Cardiac fibroblast (primary cell): ENCODE measurements at places on chromosomes 1 and 21.

DNA sequence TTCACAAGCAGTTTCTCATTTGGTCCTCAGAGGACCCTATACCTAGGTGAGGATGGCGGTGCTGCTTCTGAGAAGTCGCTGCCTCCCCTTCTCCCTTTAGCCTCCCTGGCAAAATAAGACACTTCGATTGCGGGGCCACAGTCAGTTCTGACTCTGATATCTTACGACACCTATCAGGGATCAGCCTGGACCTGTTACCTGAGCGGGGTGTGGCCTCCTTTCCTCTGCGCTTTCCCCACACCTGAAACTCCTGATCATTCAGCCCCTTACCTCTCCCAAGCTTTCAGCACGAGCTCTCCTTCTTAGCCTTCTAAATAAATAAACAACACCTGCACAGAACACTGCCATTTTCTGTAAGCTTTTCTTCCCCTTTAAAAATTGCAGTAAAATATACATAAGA is 24.6 kb upstream of the GPR137B start:
- DNase-seq: no peak

DNA sequence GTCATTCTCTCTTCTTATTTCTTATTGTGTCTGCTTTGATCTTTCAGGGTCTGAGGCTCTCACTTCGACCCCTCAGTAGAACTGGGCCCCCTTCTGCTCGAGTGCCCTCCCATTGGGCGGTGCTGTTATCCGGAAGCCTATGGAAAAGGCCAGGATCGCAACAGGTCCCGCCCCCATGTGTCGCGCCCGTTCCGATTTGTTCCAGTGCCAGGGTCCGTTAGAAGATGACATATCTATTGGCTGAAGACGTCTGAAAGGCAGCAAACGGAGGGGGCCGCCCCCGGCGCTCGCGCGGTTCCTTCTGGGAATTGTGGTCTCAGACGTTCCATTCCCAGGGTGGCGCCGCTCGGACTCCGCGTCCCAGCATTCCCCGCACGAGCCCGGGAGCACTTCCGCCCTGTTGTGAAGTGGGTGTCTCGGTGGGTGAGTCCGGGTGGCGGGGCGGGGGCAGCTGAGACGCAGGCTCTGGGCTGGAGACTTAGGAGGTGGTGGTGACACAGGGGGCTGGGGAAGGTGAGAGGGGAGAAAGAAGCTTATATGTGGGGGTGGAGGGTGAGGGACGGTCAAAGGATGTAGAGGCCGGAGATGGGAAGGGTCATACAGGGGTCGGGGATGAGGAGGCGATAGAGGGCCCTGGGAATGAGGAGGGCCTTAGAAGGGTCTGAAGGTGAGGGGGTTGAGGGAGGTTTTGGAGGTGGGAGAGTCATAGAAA is at the start of gene ZSCAN20:
Gene ZSCAN20, plus strand, starts transcription at position 377 of the 712 bp plus-strand sequence. CDS start 6,644 bp downstream, outside the sequence.
- DNase-seq: peak; percentile 99

- no peak for DNase-seq
Measured at GRCh38 chr1:169604781-169605560, 18.7 kb upstream of the F5 start.

GRCh38 chr1:245683676-245684075 is 528.9 kb downstream of the KIF26B start:
- DNase-seq: no peak

GRCh38 chr1:171611306-171611705 is 10.7 kb upstream of the MYOCOS start:
- DNase-seq: no peak

DNA sequence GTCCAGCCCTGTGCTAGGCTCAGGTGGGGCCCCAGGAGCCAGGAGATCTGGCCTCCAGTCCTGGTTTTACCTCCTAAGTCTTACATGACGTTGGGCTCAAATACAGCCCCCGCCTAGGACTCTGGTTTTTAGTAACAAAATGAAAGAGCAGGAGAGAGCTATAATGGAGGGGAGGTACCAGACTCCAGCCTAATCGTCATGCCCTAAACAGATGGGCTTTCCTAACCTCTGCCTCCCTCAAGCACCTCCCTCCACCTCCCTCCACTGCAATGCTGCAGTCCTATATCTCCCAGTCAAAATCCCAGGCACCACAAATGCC is 28.6 kb downstream of the TTC39A start:
- no peak for DNase-seq

DNA sequence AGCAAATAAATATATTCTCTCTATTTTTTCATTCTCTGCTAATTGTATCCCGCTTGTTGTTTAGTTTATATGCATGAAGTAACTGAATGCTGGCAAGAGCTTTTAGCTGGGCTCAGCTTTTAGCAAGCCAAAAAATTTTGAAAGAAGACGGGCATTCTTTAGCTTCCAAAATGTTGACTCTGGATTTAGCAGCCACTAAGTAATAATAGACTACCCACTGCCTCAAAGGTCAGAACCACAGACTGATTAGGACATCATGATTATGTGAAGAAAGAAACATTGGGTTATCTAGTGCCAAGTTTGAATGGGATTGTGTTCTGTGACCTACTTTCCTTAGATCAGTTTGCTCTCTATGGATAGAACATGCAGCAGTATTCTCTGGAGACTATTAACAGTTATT is 80.3 kb upstream of the DPH5 start:
- peak; percentile 12 for DNase-seq

DNA sequence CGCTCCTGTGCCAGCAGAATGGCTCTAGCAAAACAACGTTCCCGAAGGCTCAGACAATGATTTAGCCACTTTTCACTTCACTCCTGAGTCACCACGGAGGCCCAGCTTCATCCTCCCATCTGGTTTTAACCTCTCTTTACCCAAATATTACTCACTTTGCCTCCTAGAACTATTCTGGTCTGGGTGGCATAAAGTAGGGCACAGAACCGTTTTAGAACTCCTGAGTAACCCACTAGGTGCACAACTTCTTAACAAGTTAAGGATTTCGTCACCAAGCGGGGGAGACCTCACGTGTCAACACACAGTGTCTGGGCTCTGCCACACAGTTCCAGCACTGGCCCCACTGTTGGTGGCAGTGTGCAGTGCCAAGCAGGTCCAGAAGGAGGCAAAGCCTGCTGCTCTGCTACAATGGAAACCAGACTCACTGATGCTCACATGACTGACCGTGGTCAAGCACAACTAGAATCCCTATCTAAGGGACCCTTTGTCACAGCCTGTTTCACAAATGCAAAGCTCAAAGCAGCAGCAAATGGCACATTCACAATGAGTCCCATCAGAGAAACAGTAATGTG is 121.7 kb downstream of the SIPA1L2 start:
- DNase-seq: no peak

DNA sequence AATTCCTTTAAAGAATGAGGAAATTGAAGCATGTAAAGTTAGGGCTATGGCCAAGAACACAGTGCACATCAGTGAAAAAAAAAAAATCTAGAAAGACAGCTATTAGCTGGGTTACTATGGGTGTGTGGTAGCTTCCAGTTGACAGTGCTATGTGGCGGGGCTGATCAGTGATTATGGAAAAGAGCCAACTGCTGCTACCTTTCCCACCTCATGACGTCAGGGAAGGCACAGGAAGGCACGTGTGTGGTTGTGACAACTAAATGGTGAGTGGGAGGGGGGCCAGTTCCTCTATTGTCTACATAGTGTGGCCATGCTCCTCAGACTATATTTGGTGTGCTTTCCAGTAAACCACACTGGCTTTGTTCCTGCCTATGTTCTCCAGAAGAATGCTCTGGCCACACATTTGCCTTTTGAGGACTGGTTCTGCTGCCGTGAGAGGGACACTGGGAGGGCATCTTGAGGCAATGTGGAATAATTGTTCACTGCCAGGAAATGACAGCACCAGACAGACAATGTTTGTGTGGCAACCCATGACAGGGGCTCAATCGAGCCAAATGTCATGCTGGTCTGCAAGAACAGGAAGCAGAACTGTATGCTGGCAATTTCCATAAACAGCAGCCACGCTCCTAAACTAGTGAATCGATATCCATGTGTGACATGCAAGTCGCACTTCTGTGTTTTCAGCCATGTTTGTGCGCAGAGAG is 3.0 kb upstream of the SDE2 start:
- DNase-seq: peak; percentile 86

DNA sequence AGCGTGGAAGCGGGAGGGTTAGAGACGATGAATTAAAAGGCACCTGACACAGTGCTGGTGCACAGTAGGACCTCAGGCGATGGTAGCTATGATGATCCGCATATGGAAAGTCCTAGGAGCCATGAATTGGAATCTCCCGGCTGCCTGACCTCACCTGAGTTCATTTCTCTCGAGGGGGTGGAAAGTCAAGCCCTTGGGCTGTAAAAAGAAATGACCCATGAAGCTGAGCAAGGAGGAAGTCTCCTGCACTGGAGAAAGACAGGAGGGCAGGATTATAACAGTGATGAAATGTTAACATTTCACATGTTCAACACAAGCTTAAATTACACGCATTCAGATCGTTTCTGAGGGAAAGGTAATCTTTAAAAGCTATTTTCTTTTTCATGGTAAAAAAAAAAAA is 481.2 kb downstream of the MATN1 start:
- DNase-seq: no peak

- no peak for DNase-seq
Measured at GRCh38 chr1:47699492-47700235, 261.8 kb downstream of the FOXD2 start.

DNA sequence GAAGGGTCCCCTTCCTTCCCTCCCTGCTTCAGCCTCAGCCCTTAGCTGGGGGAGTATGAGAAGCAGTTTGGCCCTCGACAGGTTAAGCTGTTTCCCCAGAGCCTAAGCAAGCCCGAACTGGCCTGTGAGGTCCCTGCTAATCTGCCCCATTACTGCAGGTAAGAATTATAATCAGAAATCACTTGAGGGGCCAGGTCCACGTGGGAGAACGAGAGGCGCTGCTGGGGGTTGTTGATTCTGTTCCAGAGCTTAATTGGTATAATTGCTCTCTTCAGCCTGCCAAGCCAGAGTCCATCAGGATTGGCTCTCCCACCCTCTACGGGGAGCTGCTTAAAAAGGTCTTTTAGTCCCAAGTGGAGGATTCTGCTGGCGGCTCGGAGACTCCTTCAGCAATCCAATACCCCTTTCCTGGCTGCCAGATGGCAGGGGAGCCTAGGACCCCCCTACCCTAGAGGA is 70.8 kb downstream of the UBE2T start:
- no peak for DNase-seq

DNA sequence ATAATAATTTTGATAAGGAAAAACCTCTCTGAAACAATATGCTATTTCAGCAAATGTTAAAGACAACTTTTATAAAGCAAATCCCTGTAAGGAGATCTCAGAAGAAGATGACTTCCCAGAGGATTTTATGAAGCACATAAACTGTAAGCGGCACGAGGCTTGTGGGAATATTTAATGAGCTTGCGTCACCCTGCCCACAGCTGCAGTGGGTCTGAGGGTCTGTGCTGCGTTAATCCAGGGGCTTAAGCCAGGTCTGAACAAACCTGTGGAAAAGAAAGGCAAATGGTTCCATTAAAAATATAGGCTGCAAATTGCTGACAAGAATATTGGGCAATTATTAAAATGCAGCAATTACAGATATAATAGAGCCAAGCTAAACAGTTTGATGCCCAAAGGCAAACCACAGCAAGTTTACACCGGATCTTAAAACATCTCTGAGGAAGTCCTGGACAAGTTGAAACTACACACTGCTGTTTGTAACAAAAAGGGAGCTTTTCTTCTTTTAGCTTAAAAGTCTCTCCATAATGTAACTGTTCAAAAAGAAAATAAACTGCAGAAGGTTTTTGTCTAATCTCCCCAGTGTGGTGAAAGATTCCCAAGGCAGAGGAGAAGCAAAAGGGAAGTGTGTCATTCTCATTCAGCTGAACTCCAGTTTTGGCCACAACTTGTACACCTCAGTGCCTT is 21.8 kb downstream of the TGFBR3 start:
- DNase-seq: peak; percentile 69

DNA sequence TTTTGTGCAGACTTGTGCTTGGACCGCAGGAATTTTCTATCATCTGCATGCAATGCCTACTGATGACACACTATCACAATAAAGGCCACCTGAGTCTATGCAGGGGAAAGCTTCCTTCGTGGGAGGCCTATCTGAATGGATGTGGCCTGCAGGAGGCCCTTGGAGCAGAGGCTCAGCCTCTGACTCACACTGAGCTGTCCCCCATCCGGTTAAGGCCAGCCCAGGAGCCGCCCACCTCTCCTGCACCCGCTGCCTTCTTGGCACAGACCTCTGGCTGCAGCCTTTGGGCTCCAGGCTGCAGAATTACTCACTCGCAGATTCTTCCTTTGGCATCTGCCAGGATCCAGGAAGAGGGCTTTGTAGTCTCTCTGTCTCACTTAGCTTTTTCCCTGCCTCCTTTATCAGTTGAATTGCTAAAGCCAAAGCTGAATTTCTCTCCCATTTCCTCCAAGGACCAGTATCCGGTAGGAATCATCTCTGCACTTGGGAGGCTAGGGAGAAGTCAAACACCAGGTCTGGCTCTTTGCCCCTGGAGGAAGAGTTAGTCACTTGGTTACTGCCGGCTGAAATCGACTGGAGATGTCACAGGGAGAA is 65.1 kb upstream of the JUN start:
- DNase-seq: peak; percentile 97

- DNase-seq: no peak
Measured at GRCh38 chr1:14539309-14539708, 59.2 kb upstream of the KAZN start.

DNA sequence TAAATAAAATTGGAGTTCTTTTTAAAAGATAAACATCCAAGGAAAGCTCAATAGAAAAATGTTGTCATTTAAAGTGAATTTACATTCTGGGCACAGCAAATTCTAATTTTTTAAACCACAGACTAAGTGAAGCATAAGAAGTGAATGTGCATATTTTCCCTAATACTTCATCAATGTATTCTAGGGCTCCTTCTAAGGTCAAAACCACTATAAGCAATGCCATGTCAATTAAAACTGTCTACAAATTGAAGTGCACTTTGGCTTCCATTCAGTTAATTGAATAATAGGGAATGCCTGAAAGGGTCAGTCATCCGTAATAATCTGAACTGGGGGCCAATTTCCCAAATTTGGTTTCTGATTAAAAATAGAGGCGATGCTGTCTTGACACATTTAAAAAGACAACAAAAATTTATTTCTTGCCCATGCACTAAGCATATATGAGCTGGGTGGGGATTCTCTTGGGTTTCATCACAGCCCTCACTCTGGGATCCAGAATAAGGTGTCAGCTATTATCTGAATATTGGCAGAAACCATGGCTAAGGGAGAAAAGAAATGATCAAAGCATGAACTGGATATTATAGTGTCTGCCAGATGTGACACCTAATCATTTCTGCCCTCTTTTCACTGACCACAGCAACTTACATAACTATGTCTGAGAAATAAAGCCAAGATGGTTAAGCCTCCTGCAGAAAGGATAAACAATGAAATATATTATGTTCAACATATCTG is 660.6 kb upstream of the B3GALT2 start:
- no peak for DNase-seq

- no peak for DNase-seq
Measured at GRCh38 chr1:157307491-157307890, 169.3 kb upstream of the ETV3 start.

DNA sequence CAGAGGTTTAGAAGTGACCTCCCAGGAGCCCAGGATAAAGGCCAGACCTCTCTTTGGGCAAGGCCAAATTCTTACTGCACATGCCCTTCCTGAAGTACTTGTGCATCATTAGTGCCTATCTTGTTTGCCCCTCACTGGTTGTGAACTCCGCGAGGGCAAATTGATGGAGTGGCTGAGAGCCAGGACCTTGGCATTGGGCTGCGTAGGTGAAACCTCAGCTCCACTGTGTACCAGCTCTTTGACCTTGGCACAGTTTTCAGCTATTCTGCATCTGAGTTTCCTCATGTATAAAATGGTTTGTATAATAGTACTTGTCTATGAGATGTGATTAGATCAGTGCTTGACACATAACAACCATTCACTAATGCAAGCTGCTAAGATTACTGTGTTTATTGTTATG is 11.5 kb downstream of the OTUD3 start:
- no peak for DNase-seq
